ENCODE measurements at places on chromosomes 11 and 22.

GRCh38 chr11:14374922-14375830 is 16.2 kb upstream of the RRAS2 start:
- DNase-seq, result no peak

GRCh38 chr11:7545611-7546010 is 31.8 kb downstream of the PPFIBP2 start:
- DNase-seq, result no peak

- no peak for DNase-seq
Measured at GRCh38 chr11:84889556-84889955, 737.6 kb downstream of the DLG2 start.

- DNase-seq, result no peak
Measured at GRCh38 chr22:21837248-21837979, 30.0 kb downstream of the MAPK1 start.
